ENCODE measurements at places on chromosomes 4 and X. TPM values are rescaled to one million over a fixed set of nuclear protein-coding genes. Genes with fewer than 3 reads are reported as not detected.

Gene GNPDA2
- 28.7 TPM for total RNA-seq

Gene ENAM
- total RNA-seq = not detected

Gene HMX1
- total RNA-seq = 0.17 TPM

Gene PCYT1B
- total RNA-seq = 9.3 TPM

Gene BST1
- total RNA-seq = 2.5 TPM

Gene NLGN3
- total RNA-seq = 2.8 TPM

Gene TMPRSS11B
- not detected for total RNA-seq

Gene PCDH7
- 306 TPM for total RNA-seq

Measured in esophagus muscularis mucosa (tissue), 4 donors.